ENCODE measurements at places on chromosomes 4 and X. TPM values are rescaled to one million over a fixed set of nuclear protein-coding genes. Genes with fewer than 3 reads are reported as not detected.

- DNase-seq: no peak
These were observed 25.8 kb downstream of the FGFRL1 start for GRCh38 chr4:1036976-1037810.

DNA sequence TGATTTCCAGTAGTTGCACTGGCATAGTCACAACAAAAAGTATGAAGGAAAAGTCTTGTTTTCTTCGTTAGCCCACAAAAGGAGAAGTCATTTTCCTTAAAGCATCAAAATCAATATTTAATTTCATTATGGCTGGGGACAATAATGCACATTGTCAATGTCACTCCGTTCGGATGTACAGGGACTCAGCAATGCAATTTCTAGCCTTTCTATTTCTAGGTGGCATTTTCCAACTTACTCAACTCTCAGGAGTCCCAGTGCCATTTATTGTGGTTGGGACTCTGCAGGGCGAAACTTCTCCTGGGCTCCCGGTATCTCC lies 99.6 kb downstream of the CEP135 start:
- no peak for DNase-seq

- DNase-seq: no peak
These were observed 619.2 kb downstream of the RAPGEF2 start for GRCh38 chr4:159722052-159722451.

DNA sequence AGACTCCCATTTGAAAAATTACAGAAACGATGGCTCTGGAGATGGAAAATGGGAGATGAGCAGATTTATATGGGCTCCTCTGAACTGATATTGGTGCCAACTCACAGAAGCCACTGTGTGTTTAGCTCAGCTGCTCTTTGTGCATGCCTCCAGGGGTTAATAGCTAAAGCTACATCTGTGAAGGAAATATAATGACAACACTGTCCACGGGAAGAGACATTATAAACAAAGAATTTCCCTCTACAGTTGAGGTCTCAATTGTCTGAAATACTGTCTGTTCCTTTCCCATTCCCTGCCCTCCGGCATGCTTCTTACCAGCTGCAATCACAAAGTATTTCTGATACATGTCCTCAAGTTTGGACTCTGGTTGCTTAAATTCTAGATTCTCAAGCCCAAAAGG lies 40.4 kb downstream of the PPA2 start:
- no peak for DNase-seq

The FUNDC2 gene
- 56.6 TPM for total RNA-seq

The TBX22 gene
- total RNA-seq: 0.21 TPM
